CD8-positive, alpha-beta T cell (primary cell): ENCODE measurements at places on chromosomes 6 and 20.

- DNase-seq: no peak
These were observed 589.4 kb downstream of the RFPL4B start for GRCh38 chr6:112936504-112936903.

DNA sequence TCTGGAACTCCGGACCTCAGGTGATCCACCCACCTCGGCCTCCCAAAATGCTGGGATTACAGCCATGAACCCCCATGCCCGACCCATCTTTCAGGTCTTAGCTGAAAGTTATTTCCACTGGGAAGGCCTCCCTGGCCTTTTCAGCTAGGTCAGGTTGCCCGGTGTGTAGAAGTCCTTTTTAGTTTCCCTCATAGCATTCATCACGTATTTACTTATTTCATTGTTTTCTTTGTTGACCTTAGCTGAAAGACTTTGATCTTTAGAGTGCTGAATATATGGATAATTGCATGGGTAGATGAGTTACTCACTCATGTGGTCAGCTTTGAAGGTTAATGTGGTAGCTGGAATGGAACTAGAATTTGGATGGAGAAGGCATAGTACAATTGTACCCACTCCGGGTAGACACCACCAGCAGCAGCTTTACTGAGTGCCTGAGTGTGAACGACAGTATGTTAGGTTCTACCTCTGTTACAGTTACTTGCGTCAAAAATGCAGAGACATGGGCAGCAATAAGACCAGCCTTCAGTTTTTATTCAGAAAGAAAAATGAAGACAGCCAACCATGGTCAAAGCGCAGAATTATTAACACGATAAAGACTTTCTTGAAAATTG, 9.1 kb downstream of the KIZ start:
- DNase-seq: no peak

DNA sequence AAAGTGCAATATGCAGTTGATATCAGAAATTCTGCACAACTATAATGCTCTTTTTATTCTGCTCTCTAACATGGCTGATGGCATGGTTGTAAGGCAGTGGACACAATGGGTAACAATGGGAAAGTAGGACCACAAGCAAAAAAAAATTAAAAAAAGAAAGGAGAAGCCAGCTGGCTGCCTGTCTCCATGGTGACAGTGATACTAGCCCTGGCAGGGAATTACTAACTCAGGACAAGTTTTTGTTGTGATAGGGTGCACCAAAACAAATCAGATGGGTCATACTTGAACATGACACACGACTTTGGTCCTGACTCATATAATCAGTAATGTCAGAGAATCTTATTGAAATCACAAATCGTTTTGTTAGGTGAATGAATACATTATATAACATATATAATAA, 169.4 kb downstream of the TRDN start:
- no peak for DNase-seq

DNA sequence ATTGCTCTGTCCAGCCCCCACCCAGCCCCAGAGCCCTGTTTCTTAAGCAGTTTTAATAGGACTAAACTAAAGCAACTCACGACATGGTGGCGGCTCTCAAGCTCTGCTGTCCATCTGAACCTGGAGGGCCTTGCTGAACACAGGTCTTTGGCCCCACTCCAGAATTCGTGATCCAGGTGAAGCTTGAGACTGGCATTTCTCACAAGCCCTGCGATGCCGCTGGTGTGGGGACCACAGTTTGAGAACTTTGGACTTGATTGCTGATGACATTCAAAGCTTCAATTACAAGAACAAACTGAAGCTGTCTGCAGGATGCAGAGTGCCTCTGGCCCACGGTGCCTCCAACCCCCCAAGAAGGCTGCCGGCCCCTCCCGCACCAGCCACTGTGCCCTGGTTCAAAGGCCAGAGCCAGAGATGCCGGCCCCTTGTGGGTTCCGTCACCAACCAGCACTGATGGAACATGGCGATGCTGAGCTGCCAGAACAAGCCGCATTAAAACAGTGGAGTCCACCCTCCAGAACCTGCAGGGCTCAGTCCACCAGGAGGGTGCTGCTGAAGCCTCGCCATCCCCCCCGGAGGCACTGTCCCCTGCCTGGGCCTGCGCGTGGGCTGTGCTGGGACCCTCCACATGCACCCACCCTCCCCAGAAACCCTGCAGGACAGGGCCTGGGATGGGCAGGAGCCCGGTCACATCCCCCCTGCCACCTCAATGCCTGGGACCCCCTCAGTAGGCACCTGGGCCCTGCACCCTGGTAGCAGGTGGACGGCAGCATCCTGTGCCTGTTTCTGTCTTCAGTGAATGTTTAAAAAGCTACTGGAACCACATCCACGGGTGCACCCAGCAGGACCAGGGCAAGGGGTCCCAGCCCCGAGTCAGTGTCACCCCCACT, 101.1 kb downstream of the PSMB1 start:
- no peak for DNase-seq

- no peak for DNase-seq
These were observed 5.9 kb downstream of the HCRTR2 start for GRCh38 chr6:55180258-55180657.

DNA sequence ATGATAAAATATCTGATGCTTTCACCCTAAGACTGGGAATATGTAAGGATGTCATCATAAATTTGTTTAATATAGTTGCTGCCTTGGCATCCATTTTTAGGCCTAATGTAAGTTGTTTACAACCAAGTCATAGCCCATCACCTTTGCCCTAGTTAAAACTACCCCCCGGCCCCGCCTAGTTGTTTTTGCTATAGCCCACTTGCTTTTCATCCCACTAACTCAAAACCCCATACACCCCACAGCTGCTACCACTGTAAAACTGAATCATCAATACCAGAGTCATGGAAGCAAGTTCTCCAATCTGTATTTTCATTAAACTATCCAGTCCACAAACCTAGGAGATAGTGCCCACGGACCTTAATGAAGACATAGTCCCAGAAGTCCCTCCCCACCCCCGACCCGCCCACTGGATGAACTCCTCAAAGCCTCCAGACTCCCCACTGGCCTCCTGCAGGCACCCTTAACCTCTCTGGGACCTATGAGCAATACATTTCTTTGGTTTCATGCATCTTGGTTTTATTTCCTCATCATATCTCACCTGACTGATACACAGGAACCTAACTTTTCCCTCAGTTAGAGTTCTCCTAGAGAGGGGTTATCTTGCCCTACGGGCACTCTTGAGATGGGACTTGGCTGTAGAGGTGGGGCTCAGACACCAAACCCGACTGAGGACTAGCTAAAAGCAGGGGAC, 12.5 kb upstream of the ZDHHC14 start:
- DNase-seq: no peak

GRCh38 chr20:62627901-62628612, 14.2 kb upstream of the SLCO4A1 start:
- no peak for DNase-seq

- DNase-seq: no peak
These were observed 1.1 kb upstream of the GDAP1L1 start for GRCh38 chr20:44245977-44246376.

GRCh38 chr6:134432036-134432435, 114.1 kb upstream of the SGK1 start:
- DNase-seq: no peak

DNA sequence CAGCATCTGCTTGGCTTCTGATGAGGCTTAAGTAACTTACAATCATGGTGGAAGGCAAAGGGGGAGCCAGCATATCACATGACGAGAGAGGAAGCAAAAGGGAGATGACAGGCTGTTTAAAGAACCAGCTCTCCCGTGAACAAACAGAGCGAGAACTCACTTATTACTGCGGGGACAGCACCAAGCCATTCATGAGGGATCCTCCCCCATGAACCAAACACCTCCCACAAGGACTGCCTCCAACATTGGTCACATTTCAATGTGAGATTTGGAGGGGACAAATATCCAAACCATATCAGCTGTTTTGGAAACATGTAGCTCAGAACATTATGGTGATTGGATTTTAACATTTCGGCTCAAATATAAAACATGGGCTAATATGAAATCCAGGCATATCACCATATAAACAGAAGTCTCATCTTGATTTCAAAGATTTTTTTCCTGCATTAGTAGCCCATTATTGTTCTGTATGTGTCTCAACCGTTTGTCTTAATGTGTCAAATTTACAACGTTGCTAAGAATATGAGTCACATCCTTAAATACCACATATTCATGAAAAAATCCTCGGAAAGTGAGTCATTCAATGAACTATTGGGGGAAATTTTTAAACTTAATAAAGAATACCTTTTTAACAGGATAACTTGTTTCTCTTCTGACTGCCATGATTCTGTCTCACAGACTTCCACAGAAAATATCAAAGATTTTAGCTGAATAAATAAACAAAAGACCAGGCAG, 894.3 kb downstream of the TFAP2A start:
- DNase-seq: no peak

GRCh38 chr20:51959066-51959542, 156.8 kb upstream of the SALL4 start:
- no peak for DNase-seq

DNA sequence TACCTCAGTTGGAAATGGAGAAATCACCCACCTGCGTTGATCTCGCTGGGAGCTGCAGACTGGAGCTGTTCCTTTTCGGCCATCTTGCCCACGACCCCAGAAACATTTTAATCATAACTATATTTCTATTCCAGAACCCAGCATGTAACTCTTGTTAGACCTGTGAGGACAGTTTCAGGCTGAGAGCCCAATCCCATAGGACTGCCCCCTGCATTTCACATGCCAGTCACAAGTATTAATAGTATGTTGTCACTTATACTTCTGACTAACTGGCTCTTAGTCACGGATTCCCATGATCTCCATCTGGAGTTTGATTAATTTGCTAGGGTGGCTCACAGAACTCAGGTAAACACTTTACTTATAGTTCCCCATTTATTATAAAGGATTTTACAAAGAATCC, 96.0 kb upstream of the PRND start:
- no peak for DNase-seq

GRCh38 chr6:13908955-13909381, 15.8 kb upstream of the RNF182 start:
- no peak for DNase-seq

GRCh38 chr20:48209102-48209501, 423.8 kb upstream of the SULF2 start:
- no peak for DNase-seq

- DNase-seq: no peak
These were observed 16.7 kb upstream of the SSTR4 start for GRCh38 chr20:23018432-23018831.

DNA sequence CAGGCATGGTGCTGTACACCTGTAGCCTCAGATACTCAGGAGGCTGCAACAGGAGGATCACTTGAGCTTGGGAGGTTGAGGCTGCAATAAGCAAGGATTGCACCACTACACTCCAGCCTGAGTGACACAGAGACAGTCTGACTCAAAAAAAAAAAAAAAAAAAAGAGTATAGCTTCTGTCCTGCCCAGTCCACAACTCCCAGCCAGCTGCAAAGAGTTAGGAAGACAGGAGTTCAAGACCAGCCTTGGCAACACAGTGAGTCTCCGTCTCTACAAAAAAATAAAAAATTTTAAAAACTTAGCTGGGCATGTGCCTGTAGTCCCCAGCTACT, 28.3 kb upstream of the TLDC2 start:
- DNase-seq: no peak

DNA sequence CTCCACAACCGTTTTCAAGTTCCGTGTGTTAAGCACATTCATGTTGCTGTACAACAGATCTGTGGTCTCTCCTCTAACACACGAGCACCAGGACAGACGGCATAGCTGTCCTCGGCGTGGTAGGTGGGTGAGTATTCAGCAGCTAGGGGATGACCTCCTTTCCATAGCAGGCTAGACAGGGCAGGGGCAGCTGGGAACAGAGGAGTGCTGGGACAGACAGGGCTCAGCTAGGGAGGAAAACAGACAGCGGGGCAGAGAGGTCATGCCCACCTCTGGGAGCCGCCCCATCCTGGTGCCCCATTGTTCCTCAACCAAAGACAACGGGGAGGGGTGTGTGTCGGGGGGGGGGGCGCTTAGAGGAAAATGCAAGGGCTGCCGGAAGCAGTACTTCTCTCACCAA, 271.5 kb upstream of the FOXQ1 start:
- DNase-seq: no peak

- no peak for DNase-seq
These were observed 571 bp downstream of the ITCH start for GRCh38 chr20:34363465-34364222.

GRCh38 chr6:133198725-133199124, 42.4 kb upstream of the EYA4 start:
- no peak for DNase-seq

DNA sequence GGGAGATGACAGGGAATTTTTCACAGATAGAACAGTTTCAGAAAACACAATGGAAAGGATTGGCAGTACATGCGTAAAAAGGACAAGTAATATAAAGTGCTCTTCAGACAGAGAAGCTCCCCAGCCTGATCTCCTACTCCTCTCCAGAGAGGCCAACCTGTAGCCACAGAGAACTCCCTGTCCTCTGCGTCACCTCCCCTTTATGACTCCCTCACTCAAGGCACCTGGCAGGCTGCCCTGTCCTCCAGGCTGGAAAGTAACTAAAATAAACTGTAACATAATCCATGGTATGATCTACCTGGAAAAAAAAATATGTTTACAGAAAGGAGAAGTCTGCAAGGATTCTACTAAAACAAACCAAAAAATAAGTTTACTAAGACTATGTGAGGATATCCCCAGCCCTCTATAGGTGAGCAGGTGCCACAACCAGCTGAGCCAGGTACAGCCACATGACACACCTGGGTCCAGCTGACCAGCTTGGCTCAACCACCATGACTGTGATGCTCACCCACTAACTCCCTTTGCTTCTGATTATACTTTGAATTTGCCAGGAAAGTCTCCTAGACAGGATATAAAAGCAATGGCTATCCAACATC, 29.2 kb downstream of the MBOAT1 start:
- DNase-seq: no peak

DNA sequence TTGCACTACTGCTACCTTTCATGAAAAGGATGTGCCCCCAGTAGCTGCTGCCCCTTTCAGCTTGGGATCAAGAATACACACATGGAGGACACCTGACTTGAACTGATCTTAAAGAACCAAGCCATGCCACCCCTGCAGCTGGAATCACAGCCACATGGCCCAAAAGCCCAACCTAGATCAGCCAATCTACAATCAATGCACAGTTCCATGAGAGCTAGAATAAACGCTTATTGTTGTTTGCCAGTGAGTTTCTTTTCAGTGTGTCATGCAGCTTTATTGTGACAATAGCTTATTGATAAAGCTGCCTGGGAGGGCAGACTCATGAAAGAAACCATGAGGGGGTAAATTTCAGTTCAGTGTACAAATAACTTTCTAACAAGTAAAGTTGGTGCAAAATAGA, 397.7 kb downstream of the PTPRT start:
- no peak for DNase-seq

DNA sequence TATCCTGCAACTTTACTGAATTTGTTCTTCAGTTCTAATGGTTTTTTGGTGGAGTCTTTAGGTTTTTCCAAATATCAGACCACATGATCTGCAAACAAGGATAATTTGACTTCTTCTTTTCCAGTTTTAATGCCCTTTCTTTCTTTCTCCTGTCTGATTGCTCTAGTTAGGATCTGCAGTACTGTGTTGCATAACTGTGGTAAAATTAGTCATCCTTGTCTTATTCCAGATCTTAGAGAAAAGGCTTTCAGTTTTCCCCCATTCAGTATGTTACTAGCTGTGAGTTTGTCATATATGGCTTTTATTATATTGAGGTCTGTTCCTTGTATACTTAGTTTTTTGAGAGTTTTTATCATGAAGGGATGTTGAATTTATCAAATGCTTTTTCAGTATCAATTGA, 4.3 kb downstream of the MICA start:
- no peak for DNase-seq
